ENCODE measurements at places on chromosomes 16 and 17. TPM values are rescaled to one million over a fixed set of nuclear protein-coding genes. Genes with fewer than 3 reads are reported as not detected.

The SEC14L5 gene
- not detected for total RNA-seq

The ITGAL gene
- total RNA-seq, result not detected

The FUS gene
- total RNA-seq, result 32.0 TPM

The ZC3H18 gene
- total RNA-seq, result 18.2 TPM

The PERCC1 gene
- total RNA-seq, result not detected

The ACSM5 gene
- total RNA-seq, result not detected

The ABCA5 gene
- total RNA-seq, result 11.1 TPM

The CD300LF gene
- total RNA-seq, result not detected

The SMTNL2 gene
- total RNA-seq, result not detected

The DCUN1D3 gene
- 14.0 TPM for total RNA-seq

The DOC2A gene
- total RNA-seq, result not detected

The TBC1D3E gene
- total RNA-seq, result not detected

The DCTN5 gene
- total RNA-seq, result 57.8 TPM

The PRAC1 gene
- not detected for total RNA-seq

The CHST4 gene
- not detected for total RNA-seq

The PLCG2 gene
- total RNA-seq, result 0.03 TPM

The IL21R gene
- total RNA-seq, result 0.34 TPM

The WNK4 gene
- 0.25 TPM for total RNA-seq

The CD300E gene
- not detected for total RNA-seq

The HBQ1 gene
- not detected for total RNA-seq

The ACOX1 gene
- total RNA-seq, result 33.4 TPM

Measured in SJSA1 (cell line).